ENCODE measurements at places on chromosomes 1 and 21. TPM values are rescaled to one million over a fixed set of nuclear protein-coding genes. Genes with fewer than 3 reads are reported as not detected.

RSPH1 gene
- 0.98 TPM for total RNA-seq

GNG12 gene
- 19.2 TPM for total RNA-seq

ADGRB2 gene
- total RNA-seq, result 60.2 TPM

GPA33 gene
- total RNA-seq, result not detected

IL20 gene
- total RNA-seq, result not detected

GBP7 gene
- total RNA-seq, result not detected

TCP10L gene
- total RNA-seq, result 4.7 TPM

LCE2A gene
- total RNA-seq, result not detected

Measured in temporal lobe (tissue), 4 donors.